Kidney tubule cell (primary cell): ENCODE measurements at places on chromosomes 3 and 15.

DNA sequence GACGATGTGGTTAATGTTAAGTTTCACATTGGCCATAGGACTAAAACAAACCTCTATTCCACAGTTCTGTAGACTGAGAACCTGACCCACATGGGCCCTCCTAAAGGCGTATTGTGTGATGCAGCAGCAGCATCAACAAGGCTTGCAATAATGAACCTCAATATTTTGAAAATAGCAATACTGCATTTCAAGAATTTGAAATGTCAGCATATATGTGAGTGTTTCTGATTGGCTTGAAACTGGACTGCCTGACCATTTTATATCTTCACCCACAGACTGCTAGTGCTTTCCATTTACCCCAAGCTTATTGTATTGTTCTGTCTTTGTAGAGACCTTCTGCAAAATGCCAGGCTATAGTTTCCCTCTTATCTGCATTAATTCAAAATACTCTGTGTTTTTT is 1122.3 kb downstream of the IGSF11 start:
- no peak for DNase-seq

GRCh38 chr3:127761441-127761801 is 60.9 kb downstream of the MGLL start:
- DNase-seq: no peak

GRCh38 chr3:160643994-160644393 is 33.0 kb upstream of the ARL14 start:
- no peak for DNase-seq

- DNase-seq: peak; percentile 50
Observed at GRCh38 chr3:37546876-37547275, 314.8 kb upstream of the CTDSPL start.

DNA sequence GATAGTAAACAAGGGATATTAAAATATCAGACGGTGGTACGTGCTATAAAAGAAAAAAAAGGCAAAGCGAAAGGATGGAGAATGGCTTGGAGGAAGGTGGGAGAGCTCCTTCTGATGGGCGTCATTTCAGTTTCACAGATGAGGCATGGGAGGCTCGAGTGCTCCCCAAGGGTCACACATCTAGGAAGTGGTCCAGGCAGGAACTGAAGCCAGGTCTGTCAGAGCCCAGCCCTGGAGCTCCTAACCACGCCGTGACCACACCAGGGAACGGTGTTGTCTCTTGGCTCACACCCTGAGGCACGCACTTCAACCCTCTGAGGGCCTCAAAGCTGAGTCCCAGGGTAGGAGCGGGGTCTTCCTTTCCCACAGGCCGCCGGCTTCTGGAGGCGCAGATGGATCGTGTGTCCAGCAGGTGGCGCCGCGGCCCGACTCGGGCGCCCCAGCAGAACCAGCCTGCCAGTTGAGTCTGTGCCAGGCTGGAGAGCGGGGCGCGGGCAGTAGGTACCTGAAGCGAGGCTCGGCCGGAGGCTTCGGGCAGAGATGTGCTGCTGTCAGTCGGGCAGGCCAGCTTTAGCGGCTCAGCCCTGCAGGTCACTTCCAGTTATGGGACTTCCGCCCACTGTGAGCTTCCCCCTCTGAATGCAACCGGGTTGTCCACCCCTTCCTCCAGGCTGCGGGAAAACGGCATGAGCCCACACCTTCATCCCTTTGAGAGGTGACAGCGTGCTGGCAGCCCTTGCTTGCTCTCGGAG is 68.1 kb downstream of the SLC6A1 start:
- peak; percentile 71 for DNase-seq

DNA sequence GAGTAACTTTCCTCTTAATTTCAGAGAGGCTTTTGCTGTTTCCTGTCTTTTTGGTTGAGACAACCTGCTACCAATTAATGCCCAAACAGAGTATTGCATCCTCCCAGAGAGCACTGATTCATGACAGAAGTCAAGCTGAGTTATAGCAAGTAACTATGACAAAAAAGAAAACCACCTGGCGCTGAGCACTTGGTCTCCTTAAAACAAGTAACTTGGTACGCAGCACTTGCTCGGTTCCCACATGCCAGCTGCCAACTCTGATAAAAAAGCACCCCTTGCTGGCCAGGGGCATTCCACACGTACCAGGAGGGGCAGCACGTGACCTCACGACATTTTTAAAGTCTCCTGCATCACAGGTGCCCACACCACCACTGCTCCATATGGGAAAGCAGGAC is 13.5 kb upstream of the MYO5C start:
- no peak for DNase-seq

- no peak for DNase-seq
Observed at GRCh38 chr3:64110071-64110470, 86.8 kb upstream of the PSMD6 start.

DNA sequence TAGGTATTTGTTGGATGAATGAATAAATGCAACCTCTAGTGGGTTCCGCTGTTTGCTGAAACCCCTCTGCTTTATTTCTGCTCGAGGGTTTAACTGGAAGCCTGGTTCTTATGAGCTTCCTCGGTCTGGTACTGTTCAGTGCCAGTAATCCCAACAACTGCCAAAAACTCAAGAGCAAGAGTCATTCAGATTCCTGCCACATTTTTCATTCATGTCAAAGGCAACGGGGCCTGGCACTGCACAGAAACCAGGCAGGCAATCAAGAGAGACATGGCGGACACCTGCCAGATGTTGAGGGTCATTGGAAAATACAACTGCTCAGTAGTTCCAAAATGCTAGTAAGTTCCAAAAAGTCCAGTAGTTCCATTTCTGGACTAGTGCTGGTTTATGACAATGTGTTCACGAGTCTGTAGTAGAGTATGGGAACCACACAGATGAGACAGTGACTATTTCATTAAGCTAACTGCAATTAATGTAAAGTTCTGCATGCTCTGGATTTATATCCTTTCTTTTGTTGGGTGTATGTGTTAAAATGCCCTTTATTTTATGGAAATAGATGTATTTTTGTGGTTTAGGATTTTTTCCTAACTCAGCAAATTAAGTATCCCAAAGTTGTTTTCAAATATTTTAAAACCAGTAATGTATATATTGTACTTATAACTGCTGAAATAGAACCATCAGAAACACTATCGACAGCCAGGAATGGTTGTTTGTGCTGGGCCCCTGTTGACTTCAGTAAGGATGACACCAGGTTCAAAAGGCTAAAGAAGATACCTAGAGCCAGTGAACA is 22.7 kb upstream of the TMEM41A start:
- no peak for DNase-seq

DNA sequence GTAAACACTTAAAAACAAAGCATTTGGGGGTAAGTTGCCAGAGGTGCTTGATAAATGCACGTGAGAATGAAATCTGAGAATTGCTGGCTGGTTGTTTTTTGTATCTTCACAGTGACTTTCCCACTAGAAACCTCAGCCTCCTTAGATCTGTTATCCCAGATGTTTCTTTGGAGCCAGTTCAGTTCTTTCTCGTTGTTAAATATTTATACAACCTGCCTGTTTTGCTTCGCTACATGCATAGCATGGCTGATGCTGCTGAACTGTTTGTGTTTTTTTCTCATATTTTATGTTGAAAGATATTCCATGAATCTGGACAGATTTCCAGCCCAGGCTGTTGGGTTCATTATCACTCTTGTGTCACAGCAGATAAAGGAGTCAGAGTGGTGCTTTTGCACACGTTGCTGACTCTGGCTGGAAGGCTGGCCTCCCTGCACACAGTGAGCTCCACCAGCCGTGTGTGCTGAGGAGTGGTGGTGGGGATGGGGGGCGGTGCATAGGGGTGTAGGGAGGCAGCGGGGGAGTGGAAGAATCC is 80.2 kb downstream of the ARNT2 start:
- DNase-seq: no peak

DNA sequence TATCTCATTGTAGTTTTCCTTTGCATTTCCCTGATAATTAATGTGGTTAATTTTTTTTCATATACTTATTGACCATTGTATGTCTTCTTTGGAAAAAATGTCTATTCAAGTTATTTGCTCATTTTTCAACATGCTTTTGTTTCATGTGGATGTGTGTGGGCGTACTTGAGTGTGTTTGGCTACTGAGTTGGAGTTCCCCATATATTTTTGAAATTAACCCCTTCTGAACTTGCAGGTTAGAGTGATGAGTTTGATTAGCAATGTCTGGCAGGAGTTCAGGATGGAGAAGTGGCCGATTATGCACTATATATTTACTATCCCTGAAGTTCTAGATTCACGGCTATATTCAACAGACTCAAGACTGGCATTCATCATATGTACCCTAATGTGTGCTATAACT is 250.4 kb upstream of the TTC14 start:
- no peak for DNase-seq

GRCh38 chr15:98714922-98715321 is 66.6 kb downstream of the IGF1R start:
- no peak for DNase-seq

DNA sequence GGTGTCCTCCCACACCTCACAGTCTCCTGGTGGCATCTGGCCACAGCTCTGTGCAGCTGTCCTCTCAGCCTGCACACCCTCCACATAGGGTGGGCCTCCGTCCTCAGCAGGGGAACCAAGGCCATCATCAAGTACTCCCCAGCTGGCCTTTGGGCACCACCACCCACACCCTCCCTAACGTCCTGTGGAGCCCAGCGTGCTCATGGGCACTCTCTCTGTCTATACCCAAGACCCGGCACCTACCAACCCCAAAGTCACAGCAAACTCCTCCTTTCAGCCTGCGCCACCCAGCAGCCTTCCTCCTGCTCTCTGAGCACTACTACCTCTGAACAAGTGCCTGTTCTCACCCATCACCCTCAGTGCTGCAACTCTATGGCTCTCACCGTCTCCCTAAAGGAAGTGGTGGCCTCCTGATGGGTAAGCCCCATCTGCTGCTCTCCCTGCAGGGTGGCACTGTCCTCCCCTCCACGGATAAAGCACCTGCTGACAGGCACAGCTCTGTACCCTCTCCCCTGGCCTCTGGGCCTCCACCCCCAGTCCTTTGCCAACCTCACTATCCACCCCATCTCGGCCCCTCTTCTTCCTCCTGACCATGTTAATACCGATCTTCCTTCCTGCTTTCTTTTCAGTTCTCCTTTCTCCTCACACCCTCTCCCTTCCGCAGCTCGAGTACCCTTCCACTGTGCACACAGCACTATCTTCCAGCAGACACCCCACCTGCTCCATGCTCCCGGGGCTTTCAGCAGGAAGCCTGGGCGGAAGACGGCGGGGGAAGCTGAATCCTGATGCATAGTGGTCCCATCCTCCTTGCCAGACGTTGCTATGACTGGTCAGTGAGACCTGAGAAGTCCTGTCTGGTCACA is 31.5 kb downstream of the SLC41A3 start:
- no peak for DNase-seq

DNA sequence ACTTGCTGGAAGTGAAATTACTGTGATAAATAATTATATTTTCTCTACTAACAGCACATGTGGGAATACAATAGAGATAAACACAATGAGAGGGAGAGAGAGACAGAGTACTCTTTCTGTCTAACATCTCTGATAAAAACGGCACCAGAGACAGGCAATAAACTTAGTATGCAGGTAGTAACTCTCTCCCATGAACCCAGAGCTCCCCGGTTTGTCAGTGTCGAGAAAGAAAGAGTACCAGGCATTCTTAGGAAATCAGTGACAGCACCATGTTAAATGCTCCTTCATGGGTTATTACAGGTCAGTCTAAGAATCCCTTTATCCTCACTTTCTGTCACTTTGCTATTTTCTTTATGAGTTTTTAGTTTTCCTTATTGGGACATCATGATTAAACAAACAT is 110.7 kb upstream of the EPHA3 start:
- DNase-seq: no peak

DNA sequence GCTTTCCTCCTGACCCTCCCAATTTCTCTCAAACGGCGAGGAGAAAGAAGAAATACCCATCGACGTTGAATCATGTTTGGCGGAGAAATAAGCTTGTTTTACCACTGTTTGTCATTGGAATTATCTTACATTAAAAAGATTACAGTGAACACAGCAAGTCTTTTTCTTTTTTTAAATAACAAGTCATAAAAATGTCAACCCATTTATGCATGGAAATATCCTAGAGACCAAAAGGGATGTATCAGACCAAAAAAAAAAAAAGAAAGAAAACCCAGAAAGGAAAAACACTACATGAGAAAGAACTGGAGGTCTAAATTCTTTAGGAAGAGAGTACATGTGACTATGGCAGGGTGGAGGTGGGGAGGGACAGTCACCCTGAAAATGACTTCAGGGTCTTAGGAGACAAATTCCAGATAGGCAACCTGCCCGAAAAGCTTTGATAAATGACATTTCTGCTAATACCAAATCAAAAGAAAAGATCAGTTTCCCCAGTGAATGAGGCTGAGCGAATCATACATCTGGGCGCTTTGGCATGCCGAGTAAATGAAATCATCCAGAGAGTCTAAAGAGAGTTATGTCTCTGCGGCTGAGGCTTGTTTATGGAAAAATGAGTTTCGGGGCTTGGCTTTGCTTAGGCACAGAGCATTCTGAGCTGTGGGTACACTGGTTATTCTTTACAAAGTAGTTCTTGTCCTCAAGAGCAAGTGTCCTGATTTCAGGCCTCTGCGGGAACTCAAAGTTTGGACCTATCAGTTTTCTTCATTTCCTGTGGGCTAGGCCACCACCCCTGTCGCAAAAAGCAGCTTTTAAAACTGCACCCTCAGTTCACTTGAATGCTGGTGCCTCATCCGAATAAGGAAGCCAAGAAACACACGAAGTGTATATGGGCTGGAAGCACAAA is 110.1 kb upstream of the TGFBR2 start:
- peak; percentile 49 for DNase-seq

- no peak for DNase-seq
Observed at GRCh38 chr15:75034615-75035014, 11.2 kb downstream of the PPCDC start.
